T47D (cell line): ENCODE measurements at places on chromosomes 11 and 22.

GRCh38 chr11:118076754-118077281 is at the start of gene TMPRSS4:
Gene TMPRSS4, plus strand, starts transcription at chr11:118077078. Its CDS starts 225 bp downstream, at chr11:118077303.
- DNase-seq = peak; percentile 45

DNA sequence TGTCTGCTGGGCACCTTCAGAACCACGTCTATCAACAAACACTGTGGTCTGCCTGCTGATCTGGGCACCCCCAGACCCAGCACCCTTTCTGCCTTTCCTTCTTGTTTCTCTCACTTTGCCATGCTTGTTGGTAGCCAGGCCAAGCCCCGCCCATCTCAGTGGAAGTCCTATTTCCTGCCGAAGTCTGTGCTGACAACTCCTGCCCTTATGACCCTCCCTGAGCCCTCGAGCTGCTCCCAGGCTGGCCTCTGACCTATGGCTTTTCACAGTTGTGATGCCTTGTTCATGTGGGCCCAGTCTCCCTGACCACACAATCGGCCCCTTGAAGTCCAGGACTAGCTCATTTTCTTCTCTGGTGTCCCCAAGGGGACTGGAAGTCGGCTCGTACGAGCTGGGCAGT is 132.1 kb downstream of the DSCAML1 start:
- no peak for DNase-seq

DNA sequence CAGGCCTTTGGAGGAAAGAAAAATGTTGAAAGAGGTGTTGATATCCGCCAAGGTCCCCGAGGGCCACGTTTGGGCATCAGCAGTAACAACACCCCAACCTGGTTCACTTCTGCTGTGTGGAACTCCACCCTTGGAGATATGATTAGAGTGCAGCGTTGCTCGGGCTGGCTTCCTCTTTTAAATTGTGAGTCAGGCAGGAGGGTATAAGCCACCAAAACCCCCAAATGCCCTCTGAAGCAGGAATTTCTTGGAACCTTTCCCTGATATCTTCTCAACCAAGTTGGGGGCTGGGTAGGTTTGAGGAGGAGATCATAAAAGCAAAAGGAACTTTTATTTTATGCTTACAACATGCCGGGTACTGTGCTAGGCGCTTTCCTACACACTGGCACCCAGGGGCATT is 6.4 kb upstream of the C11orf96 start:
- no peak for DNase-seq

DNA sequence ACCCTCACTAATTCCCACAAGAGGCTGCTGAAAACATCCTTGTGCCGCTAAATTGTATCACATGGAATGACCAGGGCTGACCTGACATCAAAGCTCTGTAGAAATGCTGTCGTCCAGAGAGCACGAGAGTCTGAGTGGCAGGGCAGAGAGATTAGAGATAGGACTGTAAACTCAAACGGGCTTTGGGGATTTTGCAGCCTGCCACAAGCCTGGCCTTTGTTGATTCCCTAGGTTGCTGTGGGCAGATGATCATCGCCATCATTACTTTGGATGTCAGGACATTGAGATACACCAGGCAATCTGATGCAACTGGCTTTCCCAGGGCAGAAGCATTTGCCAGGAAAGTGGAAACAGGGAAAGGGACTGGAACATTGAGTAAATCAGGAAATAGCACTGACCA is 131.6 kb downstream of the ETS1 start:
- DNase-seq = no peak

DNA sequence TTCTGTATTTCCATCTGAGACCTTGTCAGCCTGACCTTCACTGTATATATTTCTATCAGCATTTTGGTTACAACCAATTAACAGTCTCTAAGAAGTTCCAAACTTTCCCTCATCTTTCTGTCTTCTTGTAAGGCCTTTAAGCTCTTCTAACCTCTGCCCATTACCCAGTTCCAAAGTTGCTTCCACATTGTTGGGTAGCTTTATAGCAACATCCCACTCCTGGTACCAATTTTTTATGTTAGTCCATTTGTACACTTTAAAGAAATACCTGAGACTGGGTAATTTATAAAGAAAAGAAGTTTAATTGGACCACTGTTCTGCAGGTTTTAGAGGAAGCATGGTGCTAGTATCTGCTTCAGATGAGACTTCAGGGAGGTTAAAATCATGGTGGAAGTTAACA is 1979.7 kb upstream of the RAG2 start:
- DNase-seq = no peak

- no peak for DNase-seq
Measured at GRCh38 chr11:130308059-130308458, 6.7 kb downstream of the ZBTB44 start.

DNA sequence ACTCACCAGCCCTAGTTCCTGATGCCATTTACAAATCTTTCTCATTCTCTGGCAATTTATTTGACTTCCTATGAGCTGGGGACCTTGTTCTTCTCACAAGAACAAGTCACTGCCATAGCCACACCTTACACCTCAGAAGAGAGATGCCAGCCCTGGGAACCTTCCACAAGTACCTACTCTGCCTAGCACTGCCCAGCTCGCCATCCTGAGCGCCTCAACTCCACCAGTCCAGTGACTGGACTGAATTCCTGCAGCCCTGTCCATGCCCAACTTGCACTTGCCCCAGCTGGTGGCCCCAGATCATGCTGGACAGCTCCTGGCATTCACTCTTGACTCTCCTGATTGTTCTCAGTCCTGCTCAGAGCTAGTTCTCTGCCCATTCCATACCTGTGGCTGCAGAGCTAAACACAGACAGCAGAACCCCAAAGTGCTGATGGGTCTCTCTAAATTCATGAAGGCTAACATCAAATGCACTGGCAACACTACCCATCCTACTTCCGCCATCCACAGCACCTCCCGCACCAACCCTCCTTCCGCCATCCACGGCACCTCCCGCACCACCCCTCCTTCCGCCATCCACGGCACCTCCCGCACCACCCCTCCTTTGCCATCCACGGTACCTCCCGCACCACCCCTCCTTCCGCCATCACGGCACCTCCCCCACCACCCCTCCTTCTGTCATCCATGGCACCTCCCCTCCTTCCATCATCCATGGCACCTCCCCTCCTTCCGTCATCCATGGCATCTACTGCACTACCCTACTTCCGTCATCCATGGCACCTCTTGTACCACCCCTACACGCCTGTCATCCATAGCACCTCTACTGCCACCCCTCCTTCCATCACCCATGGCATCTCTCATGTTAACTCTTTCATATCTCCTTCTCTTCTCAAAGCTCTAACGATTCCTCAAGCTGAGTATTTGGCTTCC is 23.6 kb upstream of the SLC25A1 start:
- peak; percentile 91 for DNase-seq

DNA sequence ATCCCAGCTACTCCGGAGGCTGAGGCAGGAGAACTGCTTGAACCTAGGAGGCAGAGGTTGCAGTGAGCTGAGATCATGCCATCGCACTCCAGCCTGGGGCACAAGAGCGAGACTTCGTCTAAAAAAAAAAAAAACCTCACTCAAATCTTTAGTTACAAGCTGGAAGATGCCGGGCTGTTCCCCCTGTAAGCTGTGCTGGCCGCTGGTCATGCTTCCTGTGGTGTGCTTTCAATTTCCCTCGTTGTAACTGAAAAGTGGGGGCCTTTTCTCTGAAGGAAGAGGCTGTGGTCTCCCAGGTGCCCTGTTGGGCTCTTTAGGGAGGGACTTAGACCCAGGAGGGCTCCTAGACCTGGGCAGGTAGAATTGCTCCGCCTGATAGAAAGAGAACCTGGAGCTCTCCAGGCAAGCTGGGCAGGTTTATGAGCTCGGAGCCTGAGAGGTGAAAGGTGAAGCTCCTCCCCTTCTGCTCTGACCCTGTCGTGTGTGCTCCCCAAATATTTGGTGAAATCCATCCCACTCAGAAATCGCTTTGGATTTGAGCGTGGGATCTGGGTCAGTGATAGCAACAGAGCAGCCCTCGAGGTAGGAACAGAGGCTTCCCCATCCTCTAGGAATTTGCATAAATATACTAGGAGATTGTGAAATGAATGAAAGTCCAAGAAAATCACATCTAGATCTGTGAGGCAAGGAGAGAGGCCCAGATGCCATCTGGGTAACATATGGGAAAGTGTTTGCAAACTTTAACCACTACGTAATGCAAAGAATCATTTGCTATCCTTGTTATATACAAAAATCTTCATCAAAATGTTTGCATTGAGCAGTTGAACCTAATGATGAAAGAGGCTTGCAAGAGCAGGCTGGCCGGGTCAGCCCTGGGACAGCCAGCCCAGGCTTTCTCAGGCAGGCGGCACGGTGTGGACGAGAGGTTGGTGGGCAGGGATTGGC is 154.3 kb downstream of the FBXO7 start:
- DNase-seq = no peak

- DNase-seq = no peak
Measured at GRCh38 chr11:133699071-133699470, 146.2 kb downstream of the SPATA19 start.

DNA sequence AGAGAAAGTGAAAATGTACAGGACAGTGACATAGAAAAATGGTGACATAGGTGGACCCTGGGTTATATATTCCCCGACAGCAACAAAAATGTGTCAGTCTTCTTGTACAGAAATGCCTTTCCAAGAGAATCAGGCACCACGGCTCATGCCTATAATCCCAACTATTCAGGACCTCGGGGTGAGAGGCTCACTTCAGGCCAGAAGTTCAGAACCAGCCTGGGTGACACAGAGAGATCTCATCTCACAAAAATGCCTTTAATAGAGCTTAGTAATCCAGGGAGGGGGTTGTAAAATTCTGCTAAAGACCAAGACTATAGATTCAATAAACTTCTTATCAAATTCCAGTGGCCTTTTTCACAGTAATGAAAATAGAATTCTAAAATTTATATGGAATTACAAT is 10.7 kb downstream of the ZNF195 start:
- no peak for DNase-seq

- DNase-seq = no peak
Measured at GRCh38 chr11:126917531-126918204, 82.9 kb downstream of the KIRREL3 start.

DNA sequence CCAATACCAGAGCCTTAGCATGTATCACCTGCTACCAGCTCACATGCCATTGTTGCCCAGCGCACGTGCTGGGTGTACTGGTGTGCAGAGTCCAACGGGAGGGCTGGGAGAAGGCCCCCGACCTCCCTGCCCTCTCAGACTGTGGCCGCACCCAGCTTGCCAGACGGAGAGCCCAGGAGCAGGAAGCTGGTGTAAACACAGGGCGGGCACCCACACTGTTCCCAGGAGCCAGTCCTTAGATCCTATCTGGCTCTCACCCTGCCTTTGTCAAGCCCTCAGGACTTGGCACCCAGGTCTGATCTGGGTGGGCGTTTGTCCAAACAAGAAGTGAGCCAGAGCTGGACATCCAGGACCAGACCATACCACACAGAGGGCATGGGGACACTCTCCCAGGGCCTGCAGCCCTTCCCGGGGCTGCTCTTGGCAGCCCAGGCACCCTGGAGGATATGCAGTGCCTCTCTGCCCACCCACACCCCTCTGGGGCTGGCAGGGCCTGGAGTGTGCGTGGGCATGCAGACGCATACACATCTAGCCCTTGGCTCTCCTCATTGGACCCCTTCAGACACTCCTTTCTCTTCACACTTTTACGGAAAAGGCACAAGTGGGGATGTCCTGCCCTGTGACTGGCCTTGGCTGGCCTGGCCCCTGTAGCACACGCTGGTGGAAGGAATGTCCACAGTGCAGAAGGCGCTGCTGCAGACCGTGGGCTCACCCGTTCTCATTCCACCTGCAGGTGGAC is 19.9 kb upstream of the CLDN5 start:
- DNase-seq = peak; percentile 56

GRCh38 chr11:47510209-47510608 is 42.7 kb downstream of the CELF1 start:
- no peak for DNase-seq

GRCh38 chr11:65489035-65489705 is 9.7 kb upstream of the MALAT1 start:
- DNase-seq = peak; percentile 70

DNA sequence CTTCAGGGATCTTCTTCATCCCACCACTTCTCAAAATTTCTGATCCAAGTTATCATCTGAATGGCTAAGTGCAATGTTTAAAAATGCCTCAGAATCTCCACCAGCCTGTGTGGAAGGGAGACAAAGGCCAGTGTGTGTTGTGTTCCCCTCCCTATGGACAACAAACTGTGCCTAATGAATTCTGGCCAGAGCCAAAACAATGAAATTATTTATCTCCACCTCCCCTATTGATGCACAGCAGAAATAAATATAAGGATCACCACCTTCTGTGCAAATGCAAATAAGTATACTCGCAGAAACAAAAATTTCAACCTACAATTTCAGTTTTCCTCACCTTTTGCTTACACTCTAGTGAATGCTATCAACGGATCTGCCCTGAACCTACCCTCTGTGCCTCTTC is 75.8 kb downstream of the GAB2 start:
- no peak for DNase-seq

DNA sequence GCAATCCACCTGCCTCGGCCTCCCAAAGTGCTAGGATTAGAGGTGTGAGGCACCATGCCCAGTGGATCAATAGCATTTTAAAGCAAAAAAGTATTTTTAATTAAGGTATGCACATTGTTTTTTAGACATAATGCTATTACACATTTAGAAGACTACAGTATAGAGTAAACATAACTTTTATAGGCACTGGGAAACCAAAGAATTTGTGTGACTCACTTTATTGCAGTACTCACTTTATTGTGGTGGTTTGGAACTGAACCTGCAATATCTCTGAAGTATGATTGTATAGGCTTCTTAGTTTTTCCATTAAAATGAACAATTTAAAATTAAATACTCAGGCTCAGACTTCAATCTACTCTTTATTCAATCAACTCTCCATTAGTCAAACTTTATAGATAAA is 17.5 kb upstream of the CD3E start:
- DNase-seq = no peak

DNA sequence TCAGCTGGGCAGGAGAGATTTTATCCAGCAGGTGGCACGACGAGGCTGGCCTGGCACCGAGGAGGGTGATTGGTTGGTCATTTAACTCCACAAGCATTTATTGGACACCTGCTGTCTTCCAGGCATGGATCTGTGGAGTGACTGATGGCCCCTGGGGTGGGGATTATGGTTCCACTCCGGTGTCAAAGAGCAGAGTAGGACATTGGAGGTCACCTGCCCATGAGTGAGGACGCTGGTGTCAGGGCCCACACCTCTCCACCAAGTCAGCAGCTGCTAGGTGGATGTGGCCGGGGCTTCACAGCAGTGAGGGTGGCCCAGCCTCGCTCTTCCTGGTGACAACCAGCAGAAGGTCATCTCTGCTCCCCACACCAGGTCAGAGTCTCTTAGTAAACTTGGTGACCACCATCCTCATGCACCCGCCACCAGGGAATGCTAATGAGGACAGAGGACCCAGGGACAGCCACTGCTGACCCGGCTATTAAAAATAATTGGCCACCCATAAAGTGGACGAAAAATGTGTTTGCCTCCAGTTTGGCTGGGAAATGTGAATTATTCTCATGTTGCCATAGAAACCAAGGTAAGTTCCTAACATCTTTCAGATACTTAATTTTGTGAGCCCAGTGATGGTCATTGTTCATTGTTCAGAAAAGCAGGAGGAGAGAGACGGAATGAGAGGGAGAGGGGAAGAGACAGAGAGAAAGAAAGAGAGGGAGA is 428.7 kb downstream of the TBC1D22A start:
- DNase-seq = peak; percentile 21

DNA sequence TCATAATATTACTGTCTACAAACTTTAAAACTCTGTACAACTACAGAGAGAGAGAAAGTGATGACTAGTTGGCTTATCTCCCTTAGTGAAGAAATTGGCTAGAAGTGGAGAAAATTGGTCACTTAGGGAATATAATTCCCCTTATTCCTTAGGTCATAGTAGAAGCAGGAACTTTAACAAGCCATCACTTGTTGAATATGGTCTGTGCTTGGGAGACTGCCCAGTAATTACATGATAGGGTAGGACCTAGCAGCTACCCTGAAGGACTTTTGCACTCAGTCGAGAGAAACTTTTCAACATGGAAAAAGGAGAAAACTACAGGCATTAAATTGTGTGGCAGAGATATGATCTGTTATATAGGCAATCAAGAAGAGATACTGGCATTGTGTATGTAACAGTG is 576.5 kb upstream of the CCDC90B start:
- DNase-seq = no peak
